G401 (cell line): ENCODE measurements at places on chromosomes 3 and 15. TPM values are rescaled to one million over a fixed set of nuclear protein-coding genes. Genes with fewer than 3 reads are reported as not detected.
A peak's percentile ranks its signal among the peaks of the same experiment; 100 is the strongest.

The STX19 gene
- not detected in 2 replicates for total RNA-seq

The GNB4 gene
- total RNA-seq: 36.4 and 54.4 TPM in 2 replicates

The PAQR9 gene
- total RNA-seq: 0.06 TPM in 1 of 2 replicates, not detected in the other

The NR2E3 gene
- total RNA-seq: not detected in 2 replicates

The SOX2 gene
- not detected in 2 replicates for total RNA-seq

The GHSR gene
- not detected in 2 replicates for total RNA-seq

The LYZL4 gene
- not detected in 2 replicates for total RNA-seq

DNA sequence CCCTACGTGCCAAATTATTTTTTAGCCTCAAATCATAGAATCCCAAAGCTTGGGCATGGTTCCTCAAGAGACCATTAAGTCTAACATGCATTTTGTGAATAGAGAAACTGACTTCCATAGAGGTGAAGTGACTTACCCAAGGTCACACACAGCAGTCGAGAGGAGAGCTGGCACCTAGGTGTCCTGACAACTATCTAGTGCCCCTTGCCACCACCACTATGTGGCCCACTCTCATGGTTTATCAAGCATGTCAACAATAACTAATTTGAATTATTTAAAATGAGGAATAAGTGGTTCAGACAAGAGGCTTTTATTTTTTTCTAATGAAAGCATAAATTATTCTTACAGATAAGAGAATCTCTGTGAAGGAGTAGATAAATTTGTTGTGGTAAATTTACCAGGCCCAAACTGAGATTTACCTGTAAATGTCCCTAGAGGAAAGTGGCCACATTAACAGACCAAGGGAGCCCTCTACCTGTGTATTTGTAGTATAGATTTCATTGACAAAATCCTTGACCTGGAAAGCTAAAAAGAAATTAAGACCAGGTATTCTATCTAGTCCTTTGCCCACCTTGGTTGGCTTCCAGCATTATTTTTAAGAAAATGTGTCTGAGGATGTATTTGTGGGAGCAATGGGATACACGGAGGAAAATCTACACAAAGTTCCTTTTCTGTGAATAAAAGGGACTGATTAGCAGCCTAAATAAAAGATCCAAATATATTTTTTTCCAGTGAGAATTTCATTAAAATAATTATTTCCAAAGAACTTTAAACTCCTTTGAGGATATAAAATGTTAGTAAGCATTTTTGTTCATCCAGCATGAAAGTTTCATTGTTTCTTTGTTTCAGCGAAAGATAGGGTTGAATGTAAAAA is 49.1 kb downstream of the IQCH start:
- DNase-seq: peak; percentile 46

- no peak for DNase-seq
Observed at GRCh38 chr3:73605412-73605811, 19.3 kb downstream of the PDZRN3 start.

DNA sequence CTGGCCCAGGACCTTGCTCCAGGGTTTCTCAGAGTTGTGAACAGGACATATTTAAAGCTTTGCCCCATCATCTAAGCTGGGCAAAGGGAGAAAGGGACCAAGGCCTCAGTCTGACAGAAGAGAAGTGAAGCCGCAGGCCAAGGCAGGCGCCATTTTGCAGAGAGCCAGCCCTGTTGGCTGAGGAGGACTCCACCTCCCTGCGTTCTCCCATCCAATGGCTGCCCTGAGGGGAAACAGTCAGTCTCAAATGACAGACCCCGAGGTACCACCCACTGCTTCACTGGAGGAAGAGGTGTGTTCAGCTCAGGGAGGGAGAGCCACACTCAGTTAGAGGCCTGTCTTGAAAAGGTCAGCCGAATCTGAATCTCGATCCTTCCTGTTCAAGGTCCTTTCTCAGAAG is 86.1 kb downstream of the ADAMTS17 start:
- no peak for DNase-seq

DNA sequence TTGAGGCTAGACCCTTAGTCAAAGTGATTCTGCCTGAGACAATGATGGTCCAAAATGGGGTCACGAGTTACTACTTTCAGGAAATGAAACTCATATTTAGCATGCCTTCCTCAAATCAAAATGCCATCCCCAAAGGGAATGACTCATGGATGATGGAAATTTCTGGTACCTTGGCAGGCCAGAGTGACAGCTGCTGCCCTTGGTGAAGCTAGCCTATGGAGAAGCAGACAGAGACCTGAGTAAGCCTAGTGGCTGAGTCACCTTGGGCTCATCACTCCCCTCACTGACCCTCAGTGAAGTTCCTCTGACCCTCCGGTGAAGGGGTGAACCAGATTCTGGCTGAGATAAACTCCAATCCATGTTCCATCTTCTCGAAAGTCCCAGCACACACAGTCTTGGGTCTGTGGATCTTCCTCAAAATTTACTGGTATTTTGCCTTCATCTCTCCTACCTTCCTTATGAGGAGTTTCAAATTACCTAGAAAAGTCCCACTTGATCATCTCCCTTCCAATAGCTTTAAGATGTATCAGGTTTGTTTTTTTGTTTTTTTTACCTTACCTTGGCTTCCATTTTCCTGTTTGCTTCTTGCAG is 54.5 kb upstream of the ABHD17C start:
- no peak for DNase-seq

GRCh38 chr3:156252656-156253055 is 132.3 kb downstream of the KCNAB1 start:
- DNase-seq: peak; percentile 69

DNA sequence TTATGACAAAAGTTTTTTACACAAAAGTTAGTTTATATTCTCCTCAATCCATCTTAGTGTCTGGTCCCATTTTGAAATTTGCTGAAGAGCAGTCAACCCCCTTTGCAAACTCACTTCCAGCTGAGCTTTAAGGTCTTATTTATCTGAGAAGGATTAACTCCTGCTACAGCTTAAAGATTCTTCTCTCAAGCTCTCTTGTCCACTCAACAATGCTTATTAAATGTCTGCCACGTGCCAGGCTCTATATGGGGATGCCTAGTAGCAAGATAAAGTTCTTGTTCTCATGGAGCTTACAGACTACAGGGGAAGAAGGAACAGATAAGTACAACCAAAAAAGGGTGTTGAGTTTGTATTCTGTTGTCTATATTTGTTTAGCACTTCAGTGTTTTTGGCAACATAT is 18.7 kb downstream of the TMPRSS7 start:
- no peak for DNase-seq

GRCh38 chr3:45980819-45981218 is 14.8 kb downstream of the FYCO1 start:
- DNase-seq: no peak

GRCh38 chr3:53791317-53791716 is 54.9 kb downstream of the CHDH start:
- DNase-seq: no peak

DNA sequence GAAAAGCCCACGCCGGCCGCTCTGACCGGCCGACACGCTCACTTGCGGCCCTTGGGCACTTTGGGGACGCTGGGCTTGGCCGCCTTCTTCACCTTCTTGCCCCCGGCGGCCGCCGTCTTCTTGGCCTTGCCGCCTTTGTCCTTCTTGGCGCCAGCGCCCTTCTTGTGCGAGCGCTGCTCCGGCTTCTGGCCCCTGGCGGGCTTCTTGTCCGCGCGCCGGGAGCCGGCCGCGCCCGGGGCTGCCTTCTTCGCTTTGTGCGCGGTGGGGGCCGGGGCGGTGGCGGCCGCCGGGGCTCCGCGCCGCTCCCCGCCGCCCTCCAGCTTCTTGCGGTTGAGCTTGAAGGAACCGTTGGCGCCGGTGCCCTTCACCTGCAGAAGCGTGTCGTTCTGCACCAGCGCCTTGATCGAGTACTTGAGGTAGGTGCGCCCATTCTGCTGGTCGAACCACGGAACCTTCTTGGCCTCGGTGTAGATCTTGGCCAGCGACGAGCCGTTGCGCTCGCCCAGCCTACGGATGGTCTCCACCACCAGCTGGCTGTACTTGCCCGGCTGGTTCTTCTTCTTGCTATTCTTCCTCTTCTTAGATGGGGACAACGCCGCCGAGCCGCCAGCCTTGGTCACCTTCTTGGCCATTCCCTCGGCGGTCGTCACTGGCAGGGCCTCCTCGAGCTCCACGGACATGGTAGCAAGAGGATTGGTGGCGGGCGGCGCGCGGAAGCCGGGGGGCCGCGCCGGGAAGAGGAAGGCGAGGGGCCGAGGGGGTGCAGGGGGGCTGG is 36.7 kb downstream of the HMCES start:
- DNase-seq: peak; percentile 34

DNA sequence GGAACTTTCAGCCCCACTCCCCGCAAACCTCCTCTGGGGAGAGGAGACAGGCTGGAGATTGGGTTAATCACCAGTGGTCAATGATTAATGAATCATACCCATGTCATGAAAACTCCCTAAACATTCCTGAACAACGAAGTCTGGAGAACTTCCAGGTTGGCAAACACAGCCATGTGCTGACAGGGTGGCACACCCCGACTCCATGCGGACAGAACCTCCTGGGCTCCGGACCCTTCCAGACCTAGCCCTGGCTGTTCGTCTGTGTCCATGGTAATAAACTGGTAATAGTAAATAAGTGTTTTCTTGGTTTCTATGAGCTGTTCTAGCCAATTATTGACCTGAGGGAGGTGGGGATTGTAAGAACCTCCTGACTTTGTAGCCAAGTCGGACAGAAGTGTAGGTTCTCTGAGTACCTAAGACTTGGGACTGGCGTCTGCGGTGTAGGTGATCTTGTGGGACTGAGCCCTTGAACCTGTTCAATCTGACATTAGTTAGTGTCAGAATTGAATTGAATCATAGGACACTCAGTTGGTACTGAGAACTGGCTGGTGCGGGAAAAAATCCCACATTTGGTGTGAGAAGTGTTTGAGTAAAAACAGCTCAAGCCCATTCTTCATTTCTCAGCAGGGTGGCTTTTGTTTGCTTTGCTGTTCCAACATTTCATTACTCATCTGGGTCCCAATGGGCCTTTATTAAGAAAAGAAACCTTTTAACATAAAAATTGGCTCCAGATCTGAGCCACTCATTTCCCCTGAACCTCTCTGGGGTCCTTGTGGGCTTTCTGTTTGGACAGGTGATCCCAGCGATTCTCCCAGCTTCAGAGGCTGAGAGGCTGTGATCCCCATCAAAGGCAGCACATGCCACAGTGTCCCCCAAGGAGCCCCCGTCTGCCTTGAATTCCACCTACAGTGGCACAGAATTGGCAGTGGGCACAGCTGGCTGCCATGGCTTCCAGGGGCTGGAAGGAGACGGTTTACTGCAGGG is 151.0 kb downstream of the TJP1 start:
- DNase-seq: no peak

DNA sequence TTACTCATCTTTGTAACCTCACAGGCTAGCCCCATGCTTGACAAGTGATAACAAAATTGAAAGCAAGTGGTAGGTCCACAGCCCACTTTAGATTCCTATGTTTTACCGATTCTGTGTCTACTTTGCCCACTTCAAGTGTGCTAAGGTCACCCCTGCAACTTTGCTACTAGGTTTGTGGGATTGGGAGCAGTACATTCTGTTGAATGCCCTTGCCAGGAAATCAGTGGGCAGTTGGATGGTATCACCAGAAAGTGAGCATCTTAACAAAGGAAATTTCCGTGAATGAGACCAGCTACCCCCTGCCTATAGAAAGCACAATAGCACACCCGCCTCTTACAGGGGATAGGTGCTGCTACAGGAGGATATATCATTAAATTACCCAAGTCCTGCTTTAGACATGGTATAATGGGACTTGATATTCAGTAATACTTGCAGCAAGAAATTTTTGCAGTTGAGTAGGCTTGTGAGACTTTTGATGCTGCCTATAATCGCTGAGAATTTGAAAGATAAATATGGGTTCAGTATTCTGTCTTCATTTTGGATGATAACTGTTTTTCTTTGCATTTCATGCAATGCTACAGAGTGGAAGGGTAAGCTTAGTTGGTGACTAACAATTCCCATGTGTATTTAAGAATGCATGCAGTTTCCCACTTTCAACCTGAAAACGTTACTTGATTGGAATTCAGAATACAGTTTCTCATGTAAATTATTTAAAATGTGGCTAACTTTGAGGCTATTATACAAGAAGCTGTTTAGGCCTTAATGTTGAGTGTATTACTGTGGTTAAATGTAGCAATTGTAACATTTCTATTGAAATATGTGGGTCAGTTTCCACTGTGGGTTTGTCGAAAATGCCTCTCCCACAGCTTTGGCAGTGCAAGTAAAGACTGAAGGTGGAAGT is 9.5 kb downstream of the EBLN2 start:
- DNase-seq: no peak

- DNase-seq: no peak
Observed at GRCh38 chr15:49492151-49492550, 69.1 kb downstream of the FGF7 start.

DNA sequence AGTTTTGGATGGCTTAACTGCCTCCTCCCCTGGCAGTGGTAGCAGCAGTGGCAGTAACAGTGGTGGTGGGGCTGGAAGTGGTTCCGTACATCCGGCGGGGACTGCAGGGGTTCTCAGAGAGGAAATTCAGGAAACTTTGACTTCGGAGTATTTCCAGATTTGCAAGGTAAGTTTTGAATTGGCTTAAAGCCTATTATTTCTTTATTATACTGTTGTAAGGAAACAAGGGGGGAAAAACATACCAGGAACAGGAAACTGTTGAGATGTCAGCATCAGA is 1.5 kb downstream of the STXBP5L start:
- peak; percentile 54 for DNase-seq

- DNase-seq: no peak
Observed at GRCh38 chr3:45870099-45870498, 16.2 kb upstream of the CCR9 start.

DNA sequence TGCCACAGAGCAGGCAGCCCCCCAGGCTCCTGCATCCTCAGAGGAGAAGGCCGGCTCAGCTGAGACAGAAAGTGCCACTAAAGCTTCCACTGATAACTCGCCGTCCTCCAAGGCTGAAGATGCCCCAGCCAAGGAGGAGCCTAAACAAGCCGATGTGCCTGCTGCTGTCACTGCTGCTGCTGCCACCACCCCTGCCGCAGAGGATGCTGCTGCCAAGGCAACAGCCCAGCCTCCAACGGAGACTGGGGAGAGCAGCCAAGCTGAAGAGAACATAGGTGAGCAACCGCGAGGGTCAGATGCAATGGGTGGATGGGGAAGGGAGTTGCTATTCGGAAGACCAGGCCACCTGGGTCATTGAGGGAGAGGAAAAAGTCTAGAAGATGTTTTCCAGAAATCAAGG is 53.0 kb downstream of the GAP43 start:
- DNase-seq: peak; percentile 58

GRCh38 chr3:47365213-47366153 is 15.3 kb upstream of the PTPN23 start:
- DNase-seq: peak; percentile 66

GRCh38 chr15:74210729-74211128 is 8.1 kb upstream of the STRA6 start:
- no peak for DNase-seq

GRCh38 chr3:70466096-70466495 is 153.7 kb upstream of the MDFIC2 start:
- no peak for DNase-seq

- no peak for DNase-seq
Observed at GRCh38 chr3:126355251-126355650, 2.0 kb downstream of the KLF15 start.
